ENCODE measurements at places on chromosomes 13 and 19. TPM values are rescaled to one million over a fixed set of nuclear protein-coding genes. Genes with fewer than 3 reads are reported as not detected.

ZNF69 gene
- 1.7 TPM for total RNA-seq

ZNF888 gene
- total RNA-seq = 4.5 TPM

PCDH8 gene
- total RNA-seq = not detected

CD177 gene
- total RNA-seq = not detected

PCDH17 gene
- not detected for total RNA-seq

TEX101 gene
- not detected for total RNA-seq

DNA sequence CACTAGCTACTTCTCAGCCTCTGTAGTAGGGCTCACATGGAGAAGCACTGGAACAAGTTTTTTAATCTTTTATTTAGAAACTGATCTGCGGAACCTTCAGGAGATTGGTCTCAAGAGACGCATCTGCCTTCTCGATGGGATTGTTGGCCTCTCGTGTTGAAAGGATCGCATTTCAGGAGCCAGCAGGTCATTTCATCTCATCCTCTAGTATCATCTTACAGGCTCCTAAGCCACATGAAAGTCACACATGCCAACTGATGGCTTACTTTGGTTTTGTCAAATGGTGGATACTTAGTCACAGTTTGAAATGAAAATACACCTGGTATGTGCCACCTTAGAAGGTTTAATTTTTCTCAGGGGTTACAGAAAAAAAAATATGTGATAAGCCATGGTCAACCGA is 1703.6 kb downstream of the EFNB2 start:
- DNase-seq = no peak

GRCh38 chr19:2361246-2362045 is 1.4 kb downstream of the TMPRSS9 start:
- DNase-seq = no peak

GRCh38 chr19:46303322-46303690 is 6.5 kb downstream of the HIF3A start:
- DNase-seq = no peak

Measured in CD8-positive, alpha-beta T cell (primary cell).